ENCODE measurements at places on chromosomes 11 and 22.

GRCh38 chr11:133136376-133136775, 395.9 kb downstream of the OPCML start:
- no peak for DNase-seq

DNA sequence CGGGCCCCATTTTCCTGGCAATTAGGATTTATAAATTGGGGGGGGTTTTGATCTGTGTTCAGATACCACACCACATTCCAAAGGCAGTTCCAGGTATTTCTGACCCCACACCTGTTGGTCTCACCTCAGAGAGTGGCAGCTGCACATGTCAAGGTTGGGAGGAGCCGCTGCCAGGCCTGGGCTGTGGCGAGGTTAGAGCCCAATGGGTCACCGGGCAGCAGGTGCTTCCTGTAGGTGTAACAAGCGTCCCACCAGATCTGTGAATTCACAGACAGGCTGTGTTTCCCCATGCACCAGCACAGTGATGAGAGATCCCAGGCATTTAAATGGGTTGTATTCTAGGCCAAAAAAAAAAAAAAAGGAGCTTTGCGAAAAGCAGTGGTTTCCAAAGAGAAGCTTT, 58.6 kb downstream of the CABIN1 start:
- no peak for DNase-seq

GRCh38 chr11:16749666-16750065, 11.2 kb downstream of the C11orf58 start:
- no peak for DNase-seq

- no peak for DNase-seq
Observed at GRCh38 chr11:62020661-62021060, 53.2 kb upstream of the FTH1 start.

GRCh38 chr22:44807915-44808690, 55.7 kb downstream of the ARHGAP8 start:
- no peak for DNase-seq

DNA sequence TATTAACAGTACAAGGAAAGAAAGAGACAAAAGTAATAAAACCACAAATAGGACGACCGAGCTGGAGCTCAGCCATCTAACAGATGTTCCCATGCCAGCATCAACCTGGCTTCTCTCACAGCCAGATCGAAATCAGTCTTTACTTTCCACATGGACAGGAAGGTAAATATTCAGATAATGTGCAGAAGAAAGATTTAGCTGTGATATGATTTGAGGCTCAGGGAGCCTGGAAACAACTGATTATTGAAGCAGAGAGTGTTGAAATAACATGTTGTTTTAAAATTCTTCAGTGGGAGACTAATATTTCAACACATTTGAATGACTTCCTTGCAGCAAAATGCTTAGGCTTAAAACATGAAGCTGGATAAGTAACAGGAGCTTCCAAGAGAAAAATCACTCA, 546.8 kb downstream of the ETS1 start:
- no peak for DNase-seq

All from HFF-Myc (cell line).